ENCODE measurements at places on chromosomes 5 and 9.

DNA sequence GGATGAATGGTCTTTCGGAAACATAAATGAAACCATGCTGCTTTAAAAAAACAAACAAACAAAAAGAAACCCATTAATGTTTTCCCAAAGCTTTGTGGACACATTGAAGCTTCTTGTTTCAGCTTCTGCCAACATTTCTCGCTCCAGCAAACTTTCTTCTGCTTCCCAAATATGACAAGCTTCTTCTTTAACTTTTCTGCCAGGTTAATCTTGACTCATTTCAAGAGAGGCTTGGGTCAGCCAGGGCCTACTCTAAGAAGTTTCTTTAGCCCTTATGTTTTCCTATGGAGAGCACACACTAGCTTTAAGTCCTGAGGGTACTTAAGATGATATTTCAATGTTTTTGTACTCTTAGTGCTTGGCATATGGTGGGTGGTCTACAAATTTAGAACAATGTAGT, 6.1 kb downstream of the ANXA1 start:
- no peak for DNase-seq
- no peaks in the 10 kb centered on the region for H3K36me3 ChIP-seq
- no peaks in the 10 kb centered on the region for H3K4me1 ChIP-seq
- no peak overlapping the region for H3K27ac ChIP-seq

- no peak overlapping the region for H3K27ac ChIP-seq
- no peaks in the 10 kb centered on the region for H3K27me3 ChIP-seq
- peaks cover 7% of the 10 kb centered on the region for H3K4me1 ChIP-seq
- peak; percentile 27 for DNase-seq
- H3K4me3 ChIP-seq, result no peak overlapping the region
Observed at GRCh38 chr5:80216753-80217596, 38.9 kb downstream of the SERINC5 start.

- no peak overlapping the region for H3K27ac ChIP-seq
- H3K27me3 ChIP-seq, result no peaks in the 10 kb centered on the region
- no peak for DNase-seq
- peaks cover 32% of the 10 kb centered on the region for H3K4me1 ChIP-seq
- no peak overlapping the region for H3K4me3 ChIP-seq
- peaks cover 9% of the 10 kb centered on the region for H3K36me3 ChIP-seq
Observed at GRCh38 chr5:172670005-172670402, 28.9 kb downstream of the NEURL1B start.

DNA sequence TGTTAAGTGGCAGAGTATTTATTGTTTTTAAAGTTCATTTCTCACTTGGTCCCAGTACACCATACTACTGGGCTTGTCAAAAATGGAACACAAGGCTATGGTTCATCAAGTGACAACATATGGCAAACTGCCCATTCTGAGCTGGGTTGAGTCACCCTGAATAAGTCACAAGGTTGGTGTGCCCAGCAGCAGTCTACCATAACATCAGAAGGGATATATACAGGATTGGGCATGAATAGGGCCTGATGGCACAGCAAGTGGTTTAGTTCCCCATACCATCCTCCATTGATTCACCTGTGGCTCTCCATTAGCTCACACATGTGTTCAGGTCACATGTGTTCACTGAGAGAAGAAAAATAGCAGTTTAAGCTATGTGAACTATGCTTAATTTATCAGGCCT, 249.8 kb upstream of the PRDM9 start:
- H3K27me3 ChIP-seq, result no peaks in the 10 kb centered on the region
- DNase-seq, result no peak
- no peaks in the 10 kb centered on the region for H3K36me3 ChIP-seq
- H3K4me3 ChIP-seq, result no peak overlapping the region
- H3K4me1 ChIP-seq, result no peaks in the 10 kb centered on the region

Measured in lung (tissue), 17 donors.